ENCODE measurements at places on chromosomes 12 and 14.

GRCh38 chr14:64715628-64716412 lies 11.6 kb downstream of the PLEKHG3 start:
- DNase-seq, result no peak

GRCh38 chr12:12800406-12801180 lies 12.6 kb upstream of the DDX47 start:
- no peak for DNase-seq

DNA sequence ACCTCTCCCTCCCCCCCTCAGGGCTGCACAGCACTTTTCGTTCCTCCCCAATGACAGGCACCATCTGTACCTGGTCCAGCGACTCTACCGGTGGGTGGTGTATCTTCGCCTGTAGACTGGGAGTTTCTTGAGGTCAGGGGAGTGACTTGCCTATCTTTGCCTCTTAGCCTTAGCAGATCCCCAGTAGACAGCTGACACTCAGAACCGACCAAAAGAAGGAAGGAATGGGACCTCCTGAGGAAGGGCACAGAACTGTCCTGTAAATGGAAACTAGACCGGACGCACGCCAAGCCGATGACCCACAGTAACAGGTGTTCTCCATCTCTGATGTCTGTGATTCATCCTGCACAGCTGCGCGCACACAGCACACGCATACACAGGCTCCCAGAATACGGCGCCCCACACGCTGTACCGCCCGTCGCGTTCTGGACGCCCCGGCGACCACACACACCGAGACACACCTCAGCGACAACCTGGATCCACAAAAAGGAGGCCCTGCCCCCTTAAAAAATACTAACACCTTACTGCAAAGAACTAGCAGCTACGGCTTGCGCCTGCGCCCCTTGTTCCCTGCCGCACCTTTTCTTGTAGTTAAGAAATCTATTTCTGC lies 673 bp upstream of the TTC9 start:
- DNase-seq, result no peak

DNA sequence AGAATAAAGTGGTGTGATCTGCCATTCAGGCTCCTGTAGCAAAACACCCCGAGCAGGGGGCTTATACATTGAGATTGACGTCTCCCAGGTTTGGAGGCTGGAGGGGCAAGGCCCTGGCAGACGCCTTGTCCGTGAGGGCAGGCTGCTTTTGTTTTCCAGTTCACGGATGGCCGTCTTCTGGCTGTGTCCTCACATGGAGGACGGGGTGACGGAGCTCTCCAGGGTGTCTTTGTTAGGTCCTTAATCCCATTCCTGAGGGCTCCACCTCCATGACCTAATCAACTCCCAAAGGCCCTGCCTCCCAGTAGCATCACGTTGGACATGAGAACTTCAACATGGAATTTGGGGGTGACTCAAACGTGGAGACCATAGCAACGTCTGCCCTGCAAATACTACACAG lies 147.7 kb downstream of the KIF26A start:
- no peak for DNase-seq

- DNase-seq, result no peak
These were observed 14.1 kb downstream of the ATP6V0A2 start for GRCh38 chr12:123726244-123726643.

DNA sequence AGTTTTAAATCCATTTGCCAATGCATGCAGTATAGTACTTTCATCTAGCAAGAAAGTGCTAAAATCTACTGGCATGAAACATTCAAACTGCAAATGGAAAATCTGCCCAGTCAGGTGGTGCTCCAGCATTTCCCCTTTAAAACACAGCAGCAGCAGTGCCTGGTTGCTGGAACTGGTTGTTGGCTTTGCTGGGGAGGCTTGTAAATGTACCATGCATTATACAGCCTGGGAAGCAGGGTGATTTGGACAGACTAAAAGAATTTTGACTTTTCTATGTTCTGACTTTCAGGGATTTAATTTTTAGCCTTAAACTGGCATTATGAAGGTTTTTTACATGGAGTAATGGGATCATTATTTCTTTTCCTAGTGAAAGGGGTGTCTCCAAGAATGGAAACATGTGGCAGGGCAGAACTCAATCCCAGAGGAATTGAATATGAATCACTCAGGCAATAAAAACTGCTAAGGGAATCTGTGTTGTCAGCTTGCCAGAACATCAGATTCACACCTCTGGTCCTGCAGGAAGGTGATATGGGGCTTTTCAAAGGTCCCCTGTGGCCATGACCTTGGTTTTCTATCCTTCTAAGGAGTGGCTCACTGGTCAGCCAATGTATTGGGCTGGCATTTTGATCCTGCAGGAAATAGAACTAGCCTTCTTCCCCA lies 9.0 kb upstream of the PAX9 start:
- DNase-seq, result no peak

DNA sequence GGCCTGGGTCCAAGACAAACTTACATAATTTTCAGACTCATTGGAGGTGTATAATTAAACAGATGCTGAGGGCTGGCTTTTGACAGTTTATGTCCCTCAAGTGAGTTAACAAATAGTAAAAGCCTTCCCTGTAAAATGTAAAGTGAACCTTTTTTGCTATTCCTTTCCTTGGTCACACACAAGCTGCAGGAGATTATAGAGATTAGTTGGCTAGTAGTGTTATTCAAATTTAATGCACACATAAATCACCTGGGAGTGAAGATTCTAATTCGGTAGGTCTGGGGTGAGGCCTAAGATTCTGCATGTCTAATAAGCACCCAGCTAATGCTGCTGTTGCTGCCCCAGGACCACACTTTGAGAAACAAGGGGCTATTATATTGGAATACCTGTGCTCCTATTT lies 206.2 kb upstream of the SSTR1 start:
- no peak for DNase-seq

DNA sequence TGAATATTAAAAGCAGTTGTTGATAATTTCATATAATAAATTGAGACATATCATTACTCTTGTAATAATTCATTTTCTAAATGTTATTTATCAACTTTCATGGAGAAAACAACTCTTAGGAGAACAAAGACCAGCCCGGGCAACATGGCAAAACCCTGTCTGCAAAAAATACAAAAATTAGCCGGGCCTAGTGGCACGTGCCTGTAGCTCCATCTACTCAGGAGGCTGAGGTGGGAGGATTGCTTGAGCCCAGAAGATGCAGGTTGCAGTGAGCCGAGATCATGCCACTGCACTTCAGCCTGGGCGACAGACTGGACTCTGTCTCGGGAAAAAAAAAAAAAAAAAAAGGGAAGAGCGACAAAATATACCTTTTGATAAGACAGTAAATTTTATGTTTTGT lies 21.2 kb downstream of the SLC35E3 start:
- DNase-seq, result no peak

DNA sequence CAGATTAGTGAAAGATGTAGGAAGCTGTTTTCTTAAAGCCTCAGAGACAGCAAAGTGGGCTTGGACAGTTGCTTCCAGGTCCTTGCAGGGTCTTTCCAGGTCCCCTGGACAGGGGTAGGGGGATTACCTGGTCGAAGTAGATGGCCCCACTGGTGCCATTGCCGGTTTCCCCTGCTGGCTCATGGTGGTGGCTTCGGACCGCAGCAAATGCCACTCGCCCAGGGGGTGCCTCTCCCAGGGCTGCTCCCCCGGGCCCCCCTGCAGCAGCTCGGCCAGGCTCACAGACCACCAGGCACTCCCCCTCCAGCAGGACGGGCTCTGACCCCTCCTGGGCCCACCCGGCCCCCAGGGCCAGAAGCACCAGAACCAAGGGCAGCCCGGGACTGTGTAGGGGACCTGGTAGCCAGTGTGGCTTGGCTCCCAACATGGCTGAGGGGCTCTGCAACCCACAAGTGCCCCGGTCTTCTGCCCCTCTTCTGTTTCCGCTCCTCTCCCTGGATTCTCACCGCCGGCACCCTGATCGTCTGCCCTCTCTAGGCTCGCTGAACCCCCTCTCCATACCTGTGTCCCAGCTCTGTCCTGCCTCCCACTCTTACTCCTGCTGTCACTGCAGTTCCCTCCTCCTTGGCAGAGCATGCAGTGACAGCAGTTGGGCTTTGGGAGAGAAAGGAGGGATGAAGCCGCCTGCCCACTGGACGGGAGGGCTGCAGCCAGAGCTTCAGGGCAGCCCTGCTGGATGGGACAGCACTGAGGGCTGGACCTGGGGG lies 657 bp downstream of the CBLN3 start:
- no peak for DNase-seq

DNA sequence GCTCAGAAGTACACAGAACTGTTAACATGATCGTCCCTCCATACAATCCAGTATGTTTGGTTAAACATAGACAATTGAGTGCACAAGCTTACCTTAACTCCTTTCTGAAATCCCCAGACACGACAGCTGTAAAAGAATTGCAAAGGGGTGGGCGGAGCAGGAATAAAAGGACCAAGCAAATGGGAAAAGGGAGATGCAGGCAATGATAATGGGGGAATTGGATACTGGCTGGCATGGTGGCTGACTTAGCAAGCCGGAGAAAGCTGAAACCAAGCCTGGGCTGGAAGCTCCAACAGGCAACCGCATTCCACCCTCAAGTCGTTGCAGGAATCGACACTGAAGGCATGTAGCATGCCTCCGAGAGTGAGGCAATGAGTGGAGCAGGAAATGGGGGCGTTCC lies 96.8 kb upstream of the TMEM132C start:
- DNase-seq, result no peak

DNA sequence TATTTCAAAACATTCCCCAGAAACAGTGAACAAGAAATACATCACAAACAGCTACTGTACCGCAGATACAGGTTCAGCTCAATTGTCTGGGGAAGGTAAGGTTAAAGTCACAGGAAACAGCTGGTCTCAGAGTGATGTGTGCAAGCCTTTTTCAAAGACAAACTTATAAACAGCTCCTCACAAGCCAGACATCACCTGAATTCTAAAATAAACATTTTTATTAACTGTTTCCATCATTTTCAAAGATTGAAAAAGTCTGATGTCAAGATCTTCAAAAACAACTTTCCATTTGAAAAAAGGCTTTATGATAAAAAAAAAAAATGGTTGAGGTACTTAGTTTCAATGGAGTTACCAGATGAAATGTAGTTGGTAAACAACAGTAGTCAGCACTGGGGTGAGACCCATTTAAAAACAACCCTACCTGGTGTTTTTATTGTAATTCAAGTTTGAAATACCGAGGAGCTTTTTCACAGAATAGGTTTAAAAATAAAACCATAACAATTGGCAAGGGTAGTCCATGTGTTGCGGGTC lies 4.0 kb downstream of the BTG1 start:
- no peak for DNase-seq

DNA sequence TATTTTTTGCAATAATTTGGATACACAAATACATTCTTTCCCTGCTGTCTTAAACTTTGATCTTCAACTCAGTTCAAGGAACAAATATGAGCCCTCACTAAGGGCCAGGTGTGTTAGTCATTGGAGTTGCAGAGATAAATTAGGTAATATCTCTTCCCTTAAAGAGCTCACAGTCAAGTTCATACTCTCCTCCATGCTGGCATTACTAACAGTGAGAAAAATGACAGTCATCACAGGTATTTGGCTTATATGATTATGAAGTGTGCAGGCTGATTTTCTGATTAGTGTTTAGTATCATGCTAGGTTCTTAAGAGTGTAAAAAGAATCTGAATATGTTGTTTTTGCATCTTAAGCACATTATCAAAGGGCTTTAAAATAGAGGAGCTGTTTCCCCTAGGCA lies 594.7 kb downstream of the CCER1 start:
- DNase-seq, result no peak

DNA sequence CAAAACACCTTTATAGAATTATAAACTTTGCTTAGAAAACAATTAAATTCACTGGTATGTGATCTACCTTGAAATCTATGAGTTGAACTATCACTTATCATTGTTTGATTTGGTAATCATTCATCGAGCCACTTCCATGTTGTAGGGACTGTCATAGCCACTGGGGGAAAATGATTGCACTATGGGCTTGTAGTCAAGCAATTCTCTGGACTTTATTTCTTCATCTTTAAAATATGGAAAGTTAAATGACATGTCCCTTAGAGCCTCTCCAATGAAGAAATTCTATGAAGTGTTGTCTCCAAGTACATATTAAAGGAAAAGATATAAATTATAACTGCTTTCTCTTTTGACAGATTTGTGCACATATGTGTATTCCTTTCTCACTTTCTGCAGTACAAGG lies 97.3 kb downstream of the NELL2 start:
- no peak for DNase-seq

- DNase-seq, result no peak
These were observed 10.2 kb upstream of the ITGB7 start for GRCh38 chr12:53217051-53217930.

DNA sequence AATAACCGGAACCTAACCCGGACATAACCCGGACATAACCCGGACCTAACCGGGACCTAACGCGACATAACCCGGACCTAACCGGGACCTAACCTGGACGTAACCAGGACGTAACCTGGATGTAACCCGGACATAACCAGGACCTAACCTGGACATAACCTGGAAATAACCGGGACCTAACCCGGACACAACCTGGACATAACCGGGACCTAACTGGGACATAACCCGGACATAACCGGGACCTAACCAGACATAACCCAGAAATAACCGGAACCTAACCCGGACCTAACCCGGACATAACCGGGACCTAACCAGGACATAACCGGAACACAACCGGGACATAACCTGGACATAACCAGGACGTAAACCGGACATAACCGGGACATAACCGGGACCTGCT lies 6.7 kb upstream of the FBRSL1 start:
- DNase-seq, result no peak

- DNase-seq, result peak; percentile 94
These were observed at the start of gene OS9 for GRCh38 chr12:57693659-57694458. Gene OS9, plus strand, starts transcription at chr12:57694132. Its CDS starts 30 bp downstream, at chr12:57694162.

GRCh38 chr14:75984674-75985073 lies 889 bp upstream of the IFT43 start:
- no peak for DNase-seq

GRCh38 chr12:62205346-62205745 lies 54.9 kb upstream of the USP15 start:
- no peak for DNase-seq

DNA sequence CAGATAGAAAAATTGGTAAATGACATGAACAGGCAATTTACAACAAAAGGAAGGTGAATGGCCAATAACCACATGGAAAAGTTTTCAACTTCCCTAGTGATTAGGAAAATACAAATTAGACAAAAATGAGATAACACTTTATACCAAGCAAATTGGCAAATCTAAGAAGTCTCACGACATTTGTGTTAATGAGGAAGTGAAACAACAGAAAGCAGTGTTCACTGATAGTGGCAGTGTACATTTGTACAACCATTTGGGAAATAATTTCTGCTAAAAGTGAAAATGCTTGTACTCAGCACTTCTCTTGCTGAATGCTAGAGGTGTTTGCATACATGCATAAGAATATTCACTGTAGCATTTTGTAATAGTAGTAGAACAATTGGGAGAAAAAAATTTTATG lies 126.6 kb downstream of the LLPH start:
- DNase-seq, result no peak

- DNase-seq, result no peak
These were observed 149.0 kb upstream of the PRMT8 start for GRCh38 chr12:3342051-3342450.

DNA sequence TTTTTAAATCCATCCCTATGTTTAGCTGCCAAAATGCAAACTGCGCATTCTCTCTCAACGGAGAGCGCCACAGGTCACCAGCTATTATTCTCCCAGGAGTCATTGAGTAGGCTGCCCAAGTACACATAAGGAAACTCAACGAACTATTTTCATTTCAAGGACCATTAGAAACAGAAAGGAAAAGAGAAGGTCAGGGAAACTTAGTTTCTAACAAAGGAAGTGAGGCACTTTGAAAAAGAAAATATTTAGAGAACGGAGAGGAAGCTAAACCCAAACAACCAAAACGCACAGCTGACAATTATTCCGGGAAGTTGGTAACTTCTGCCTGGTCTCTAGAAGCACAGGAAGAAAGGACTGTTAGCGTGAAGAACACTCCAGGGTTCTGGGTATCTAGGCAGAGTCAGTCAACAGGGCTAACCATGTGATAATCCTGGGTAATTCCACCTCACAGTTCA lies 23.5 kb downstream of the GPHB5 start:
- DNase-seq, result no peak

- no peak for DNase-seq
These were observed 20.3 kb upstream of the FAIM2 start for GRCh38 chr12:49923880-49924556.

All from stimulated activated CD4-positive, alpha-beta T cell treated with anti-CD3 and anti-CD28 coated beads, TNF-alpha, amount 100 ng/mL, for 4 hours (primary cell).